ENCODE measurements at places on chromosomes 16 and 17.

DNA sequence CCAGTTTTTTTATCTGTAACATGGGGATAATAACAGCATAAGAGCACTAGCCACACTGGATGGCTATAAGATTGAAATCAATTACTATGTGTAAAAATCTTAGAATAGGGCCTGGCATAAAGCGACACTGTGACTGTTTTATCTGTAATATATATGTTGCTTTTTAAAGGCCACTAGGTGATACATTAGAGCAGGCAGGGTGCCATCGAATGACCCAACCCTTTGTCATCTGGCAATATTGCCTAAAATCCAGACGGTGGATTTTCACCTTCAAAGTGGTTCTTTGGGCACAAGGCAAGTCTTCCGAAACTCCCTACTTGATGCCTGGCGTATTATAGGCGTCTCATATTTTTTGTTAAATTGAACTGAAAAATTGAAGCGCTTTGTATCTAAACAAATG is 69.1 kb downstream of the PRKCA start:
- DNase-seq = no peak

DNA sequence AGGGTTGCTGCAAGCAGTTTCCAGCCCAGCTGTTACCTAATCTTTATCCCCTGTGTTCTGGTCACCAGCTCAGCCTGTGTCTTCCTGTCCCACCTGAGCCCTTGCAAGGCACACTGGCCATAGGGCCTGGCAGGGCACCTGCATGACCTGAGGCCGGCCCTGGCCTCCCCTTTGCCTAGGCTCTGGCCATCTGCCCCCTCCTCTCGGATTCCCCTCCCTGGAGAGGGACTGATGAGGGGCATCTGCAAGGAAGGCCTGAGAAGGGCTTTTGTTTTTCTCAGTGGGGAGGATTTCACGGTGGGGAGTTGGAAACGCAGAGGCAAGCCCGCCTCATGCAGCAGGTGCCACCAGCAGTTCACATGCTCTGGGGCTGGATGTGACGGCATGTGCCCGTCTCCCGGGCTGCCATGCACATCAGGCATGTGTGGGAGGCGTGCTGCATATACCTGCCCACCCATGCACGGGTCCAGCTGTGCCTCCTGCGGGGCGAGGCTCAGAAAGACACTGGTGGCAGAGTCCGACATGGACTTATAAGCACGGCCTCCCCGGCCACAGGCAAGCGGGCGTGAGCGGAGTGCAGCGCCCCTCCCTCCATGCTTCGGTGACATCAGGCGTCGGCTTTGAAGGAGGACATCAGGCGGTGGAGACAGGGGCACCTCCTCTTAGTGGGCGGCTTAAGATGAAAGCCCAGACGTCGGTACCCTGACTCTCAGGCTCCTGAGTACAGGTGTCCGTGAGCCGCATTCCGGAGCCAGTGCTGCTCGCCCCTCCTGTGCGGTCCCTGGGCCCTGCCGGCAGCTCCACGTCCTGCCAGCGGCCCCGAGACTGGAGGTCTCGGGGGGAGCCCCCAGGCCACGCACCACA is 16.5 kb downstream of the ASPSCR1 start:
- DNase-seq = no peak

DNA sequence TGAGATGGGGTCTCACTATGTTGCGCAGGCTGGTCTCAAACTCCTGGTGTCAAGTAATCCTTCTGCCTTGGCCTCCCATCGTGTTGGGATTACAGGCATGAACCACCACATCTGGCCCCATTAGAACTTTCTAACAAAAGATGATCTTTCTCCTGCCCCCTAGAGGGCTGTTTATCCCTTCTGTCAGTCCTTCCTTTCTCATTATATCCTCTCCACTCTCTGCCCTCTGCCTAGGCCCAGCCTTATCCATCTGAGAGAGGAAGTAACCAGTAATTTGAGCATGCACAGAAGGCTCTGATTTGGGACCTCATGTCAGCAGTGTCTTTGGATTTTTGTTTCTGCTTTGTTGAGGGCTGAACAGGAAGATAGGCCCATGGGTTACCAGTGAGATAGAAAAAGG is 4.4 kb upstream of the DHX40 start:
- DNase-seq = no peak

DNA sequence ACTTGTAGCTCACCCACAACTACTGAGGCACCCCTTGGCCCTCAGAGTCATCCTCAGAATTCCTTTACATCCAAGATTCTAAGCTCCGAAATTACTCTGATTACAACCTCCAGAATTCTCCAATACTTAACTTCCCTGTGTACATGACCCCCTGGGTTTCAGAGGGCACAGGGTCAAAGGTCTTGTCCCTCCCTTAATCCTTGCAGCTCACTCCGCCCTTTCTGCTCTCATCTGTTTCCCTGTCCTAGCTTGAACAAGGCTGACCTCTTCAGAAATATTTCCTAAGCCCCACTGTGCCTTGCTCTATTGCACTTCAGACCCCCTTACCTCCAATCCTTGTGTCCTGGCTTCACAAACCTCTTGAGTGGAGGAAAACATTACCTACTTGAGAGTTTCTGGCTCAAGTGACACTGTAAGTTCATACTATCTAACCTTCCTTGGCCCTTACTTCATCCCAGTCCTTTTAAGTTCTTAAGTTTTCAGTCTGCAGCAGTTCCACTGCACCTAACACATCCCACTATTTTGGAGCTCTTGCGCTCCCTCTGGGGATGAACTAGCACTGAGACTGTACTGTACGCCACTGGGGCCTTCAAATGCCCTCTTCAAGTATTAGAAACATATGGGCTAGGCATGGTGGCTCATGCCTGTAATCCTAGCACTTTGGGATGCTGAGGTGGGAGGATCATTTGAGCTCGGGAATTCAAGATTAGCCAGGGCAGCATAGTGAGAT is 6.2 kb downstream of the N4BP1 start:
- DNase-seq = no peak

GRCh38 chr16:3457434-3458252 is 14.2 kb downstream of the NAA60 start:
- peak; percentile 88 for DNase-seq

- no peak for DNase-seq
Observed at GRCh38 chr16:6317934-6318333, 1014.7 kb upstream of the RBFOX1 start.

GRCh38 chr16:24018485-24018884 is 182.7 kb downstream of the PRKCB start:
- no peak for DNase-seq

DNA sequence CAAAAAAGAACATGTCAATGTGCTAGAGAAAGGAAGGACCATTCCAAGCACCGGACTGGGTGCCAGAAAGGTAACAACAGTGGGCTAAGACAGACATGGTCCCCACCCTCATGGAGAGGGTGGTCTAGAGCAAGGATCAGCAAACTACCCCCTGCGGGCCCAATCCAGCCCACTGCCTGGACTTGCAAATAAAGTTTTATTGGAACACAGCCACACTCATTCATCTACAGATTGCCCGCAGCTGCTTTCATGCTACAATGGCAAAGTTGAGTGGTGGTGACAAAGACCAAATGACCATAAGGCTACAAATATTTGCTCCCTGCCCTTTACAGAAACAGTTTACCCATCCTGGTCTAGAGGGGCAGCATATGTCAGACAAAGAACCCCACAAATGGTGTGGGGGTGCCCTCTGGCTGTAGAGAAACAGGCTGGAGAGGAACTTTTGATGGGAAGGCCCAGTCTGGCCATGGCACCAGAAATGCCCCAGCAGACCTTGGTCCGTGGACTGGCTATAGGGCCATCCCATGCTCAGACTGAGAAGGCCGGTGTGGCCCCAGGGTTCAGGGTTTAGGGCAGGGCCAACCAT is 15.2 kb downstream of the CDH5 start:
- no peak for DNase-seq

GRCh38 chr17:46765453-46765852 is 53.0 kb downstream of the WNT3 start:
- no peak for DNase-seq

GRCh38 chr17:49078248-49078647 is 54.3 kb upstream of the B4GALNT2 start:
- DNase-seq = no peak

DNA sequence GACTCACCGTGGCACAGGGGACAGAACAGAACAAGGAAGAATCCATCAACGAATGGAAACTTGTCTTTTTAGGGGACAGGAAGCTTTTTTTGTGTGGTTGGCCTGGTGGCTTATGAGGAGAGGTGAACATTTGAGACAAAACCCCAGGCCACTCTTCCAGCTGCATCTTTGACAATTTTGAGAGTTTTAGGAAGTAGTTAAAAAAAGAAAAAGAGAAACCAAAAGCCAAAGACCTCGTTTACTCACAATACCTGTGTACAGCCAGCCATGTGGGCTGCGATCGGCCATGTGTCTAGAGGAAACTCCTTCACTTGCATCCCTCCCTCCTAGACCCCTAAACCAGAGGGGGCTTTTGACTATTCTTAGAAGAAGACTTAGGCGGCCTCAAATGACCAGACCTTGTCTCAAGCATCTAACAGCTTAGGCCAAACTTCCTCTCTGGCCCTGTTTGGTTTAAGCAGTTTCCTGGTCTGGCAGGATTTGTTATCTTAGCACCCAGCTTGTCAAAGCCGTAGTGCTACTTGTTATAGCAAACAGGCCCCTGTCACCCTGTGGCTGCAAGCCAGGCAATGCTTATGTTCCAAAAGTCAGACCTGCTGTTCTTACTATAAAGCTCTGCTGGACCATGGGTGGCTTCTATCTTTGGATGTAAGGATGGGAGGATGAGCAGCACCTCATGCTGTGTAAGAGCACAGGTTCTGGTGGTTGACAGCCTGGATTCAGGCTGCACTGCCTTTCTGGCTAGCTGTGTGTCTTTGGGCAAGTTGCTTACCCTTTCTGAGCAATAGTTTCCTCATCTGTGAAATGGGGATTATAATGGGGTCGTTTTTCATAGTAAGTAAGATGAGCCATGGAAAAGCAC is 17.7 kb downstream of the KSR1 start:
- DNase-seq = peak; percentile 87

DNA sequence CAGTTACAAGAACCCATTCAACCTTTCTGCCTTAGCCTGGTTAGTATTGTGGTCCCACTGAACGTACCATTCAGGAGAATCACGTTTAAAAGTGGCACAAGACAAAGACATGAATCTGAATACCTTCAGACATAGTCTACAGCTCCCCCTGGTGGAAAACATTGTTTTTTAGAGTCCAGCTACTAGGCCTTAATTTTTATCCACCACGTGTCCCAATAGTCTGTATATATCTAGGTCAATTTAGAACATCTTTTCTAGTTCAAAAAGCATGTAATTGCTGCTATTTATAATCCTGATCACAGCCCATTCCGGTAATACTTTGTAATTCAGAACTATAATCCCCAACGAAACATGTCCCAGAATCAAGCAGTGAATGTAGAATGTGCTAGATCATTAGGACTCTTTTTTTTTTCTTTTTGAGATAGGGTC is 13.7 kb upstream of the GUCY2D start:
- peak; percentile 18 for DNase-seq

- DNase-seq = no peak
Observed at GRCh38 chr16:82584553-82585152, 42.1 kb upstream of the CDH13 start.

DNA sequence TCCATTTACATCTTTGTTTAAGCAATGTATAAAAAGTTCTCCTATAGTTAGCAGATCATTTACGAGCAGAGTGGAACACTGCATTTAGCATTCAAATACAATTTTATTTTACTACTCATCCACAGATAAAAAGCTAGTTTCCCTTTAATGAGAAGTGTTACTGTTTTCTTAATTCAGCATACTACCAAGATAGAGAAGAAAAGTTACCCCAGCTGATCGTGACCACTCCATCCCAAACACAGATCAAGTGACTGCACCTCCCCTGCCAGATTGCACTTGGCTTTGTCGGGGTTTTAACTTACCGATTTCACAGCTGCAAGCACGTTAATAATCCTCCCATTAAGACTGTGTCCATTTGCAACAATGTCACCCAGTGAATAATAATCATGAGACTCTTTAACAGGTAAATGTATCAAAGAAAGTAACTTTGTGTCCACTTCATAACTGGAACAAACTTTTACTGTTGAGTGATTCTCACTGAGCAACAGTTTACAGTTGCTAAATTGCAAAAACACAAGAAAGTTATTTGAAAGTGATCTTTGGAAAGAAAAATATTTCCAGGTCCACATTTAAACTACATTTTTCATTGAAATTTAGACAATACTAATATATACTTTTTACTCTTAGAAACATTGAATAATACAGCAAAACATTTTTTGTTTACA is 14.4 kb downstream of the MEIOB start:
- no peak for DNase-seq

GRCh38 chr17:72046643-72047612 is 73.9 kb upstream of the SOX9 start:
- DNase-seq = no peak

DNA sequence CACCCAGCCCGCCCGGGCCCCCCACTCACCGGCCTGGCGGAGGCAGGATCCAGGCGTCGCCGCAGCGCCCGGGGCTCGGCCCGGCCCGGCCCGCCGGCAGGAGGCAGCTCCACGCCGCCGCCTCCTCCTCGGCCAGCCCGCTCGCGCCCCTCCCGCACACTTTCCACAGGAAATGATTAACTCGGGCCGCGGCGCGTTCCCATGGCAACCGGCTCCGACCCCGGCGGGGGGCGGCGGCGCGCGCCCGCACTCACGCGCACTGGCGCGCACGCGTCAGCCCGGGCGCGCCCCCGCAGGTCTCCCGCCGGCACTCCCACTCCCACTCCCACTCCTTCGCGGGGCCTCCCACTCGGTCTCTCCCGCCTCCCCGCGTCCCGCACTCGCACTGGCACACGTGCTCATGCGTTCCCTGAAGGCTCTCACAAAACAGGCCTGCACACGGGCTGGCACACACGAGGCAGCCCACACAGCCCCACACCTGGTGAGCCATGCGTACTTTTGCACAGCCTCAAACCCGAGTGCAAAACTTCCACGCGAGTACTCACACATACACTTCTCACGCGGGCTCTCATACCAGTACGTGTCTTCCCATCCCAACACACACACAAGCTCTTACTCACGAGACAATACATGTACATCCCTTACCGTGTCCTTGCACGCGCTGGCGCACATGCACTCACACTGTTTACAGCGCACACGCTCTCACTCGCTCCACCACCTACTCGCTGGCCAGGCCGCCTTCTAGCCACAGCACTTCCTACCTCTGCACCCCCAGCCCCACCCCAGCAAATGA is at the start of gene KIFC3:
Gene KIFC3 (minus strand): TSS at position 151 of the 793 bp plus-strand sequence. CDS start 4,248 bp downstream, outside the sequence.
- peak; percentile 73 for DNase-seq

- DNase-seq = no peak
Observed at GRCh38 chr16:85049706-85050305, 22.2 kb downstream of the KIAA0513 start.
